Stimulated activated naive CD8-positive, alpha-beta T cell treated with anti-CD3 and anti-CD28 coated beads, Interleukin-15, amount 100 ng/mL, for 72 hours (primary cell): ENCODE measurements at places on chromosomes 16 and 17.

GRCh38 chr16:31298958-31299357 is 39.2 kb downstream of the ITGAM start:
- DNase-seq: no peak

DNA sequence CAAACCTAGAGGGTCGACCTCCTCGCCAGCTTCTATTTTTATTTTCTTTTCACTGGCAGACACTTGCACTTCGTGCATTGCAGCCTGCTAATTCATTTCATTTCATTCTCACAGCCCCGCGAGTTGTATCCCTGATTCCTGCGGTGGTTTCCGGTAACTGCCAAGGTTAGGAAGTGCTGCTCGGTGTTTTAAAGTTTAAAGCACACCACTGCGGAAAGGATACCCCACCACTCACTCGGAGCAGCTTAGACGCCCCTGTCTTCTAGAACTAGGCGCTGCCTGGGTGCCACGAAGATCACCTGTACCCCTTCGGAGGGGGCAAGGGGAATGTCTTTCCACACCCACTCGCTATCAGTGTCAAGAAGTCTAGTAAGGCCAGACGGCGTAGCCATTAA is 509 bp downstream of the CNEP1R1 start:
- peak; percentile 34 for DNase-seq

- no peak for DNase-seq
These were observed 16.3 kb downstream of the MEIOC start for GRCh38 chr17:44672479-44673093.

GRCh38 chr17:14950216-14950615 is 314.9 kb downstream of the PMP22 start:
- no peak for DNase-seq

GRCh38 chr16:84443166-84443802 is 61.2 kb downstream of the MEAK7 start:
- DNase-seq: no peak

- no peak for DNase-seq
These were observed 125.9 kb downstream of the OR1D5 start for GRCh38 chr17:2937331-2938003.
